ENCODE measurements at places on chromosomes 3 and 15.
A peak's percentile ranks its signal among the peaks of the same experiment; 100 is the strongest.

- DNase-seq: no peak
Observed at GRCh38 chr3:3799173-3800079, at the start of gene LRRN1. Gene LRRN1, plus strand, starts transcription at chr3:3799431. Its CDS starts 45,211 bp downstream, at chr3:3844642.

- DNase-seq: no peak
Observed at GRCh38 chr3:12527757-12528143, 17.5 kb downstream of the MKRN2OS start.

GRCh38 chr3:44890852-44891251 is 16.4 kb downstream of the TGM4 start:
- no peak for DNase-seq

- no peak for DNase-seq
Observed at GRCh38 chr3:187719628-187720336, 17.4 kb upstream of the RTP2 start.

DNA sequence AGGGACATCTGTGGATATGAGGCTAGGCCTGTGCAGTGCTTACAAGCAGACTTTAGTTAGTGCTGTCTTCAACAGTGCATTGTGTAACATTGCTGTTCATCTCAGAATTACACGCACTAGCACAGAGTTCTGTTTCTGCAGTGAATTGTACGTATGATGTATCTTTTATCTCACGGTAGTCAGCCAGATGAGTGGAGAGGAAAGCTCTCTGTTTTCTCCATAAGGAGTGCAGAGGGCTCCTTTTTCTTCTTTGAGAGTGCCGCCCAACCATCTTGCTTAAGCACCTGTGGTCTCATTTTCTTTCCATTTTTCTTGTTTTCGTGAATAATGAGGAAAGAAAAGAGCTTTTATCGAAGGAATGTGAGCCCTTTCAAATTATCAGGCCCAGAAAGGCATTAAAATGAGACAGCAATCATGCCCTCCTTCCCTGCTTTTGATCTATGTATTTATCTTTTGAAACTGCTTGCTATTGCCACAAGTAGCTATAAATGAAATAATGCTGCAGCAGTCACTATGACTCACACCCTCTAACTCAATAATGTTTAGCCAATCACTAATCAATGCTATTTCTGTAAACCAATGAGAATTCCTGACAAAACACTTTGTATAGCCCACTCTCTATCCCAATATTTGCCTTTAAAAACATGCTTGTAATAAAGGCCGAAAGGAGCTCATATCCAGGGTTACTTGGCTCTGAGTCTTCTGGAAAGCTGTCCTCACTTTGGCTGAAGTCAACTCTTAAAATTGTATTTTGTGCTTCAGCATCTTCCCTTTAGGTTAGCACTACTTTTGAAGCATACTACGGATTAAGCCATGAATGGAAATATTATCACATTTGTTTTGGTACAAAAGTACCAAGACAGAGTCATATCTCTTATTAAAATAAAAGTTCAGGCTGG is 226.0 kb upstream of the P2RY1 start:
- no peak for DNase-seq

DNA sequence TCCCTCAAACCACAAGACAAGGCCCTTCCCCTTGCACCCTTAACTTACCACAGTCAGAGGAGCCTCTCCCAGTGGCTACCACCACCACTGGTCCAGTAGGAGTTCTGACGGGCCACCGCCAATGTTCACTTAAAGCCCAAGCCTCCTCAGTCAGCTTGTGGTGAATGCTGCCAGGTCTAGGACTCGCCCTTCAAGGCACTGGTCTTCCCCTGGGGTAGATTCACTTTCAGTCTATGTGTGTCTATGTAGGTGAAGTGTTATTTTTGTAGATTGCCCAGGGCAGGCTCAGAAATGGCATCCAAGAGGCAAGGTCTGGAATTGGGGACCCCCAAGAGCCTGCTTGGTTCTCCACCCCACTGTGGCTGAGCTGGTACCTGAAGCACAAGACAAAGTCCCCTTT is 15.4 kb upstream of the CASR start:
- no peak for DNase-seq

- no peak for DNase-seq
Observed at GRCh38 chr3:57145852-57146251, 19.3 kb downstream of the IL17RD start.

DNA sequence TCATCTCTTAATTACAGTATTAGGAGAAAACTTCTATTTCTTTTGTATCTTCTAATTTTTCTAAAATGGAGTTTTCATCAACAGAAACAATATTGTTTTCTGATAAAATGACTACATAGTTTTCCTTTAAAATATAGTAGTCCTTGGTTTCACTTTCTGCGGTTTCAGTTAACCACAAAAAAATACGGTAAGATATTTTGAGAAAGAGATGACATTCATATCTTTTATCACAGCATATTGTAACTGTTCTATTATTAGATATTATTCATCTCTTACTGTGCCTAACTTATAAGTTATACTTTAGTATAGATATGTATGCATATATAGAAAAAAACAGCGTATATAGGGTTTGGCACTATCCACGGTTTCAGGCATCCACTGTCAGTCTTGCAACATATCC is 2.3 kb downstream of the B4GALT4 start:
- no peak for DNase-seq

GRCh38 chr3:113794526-113794925 is 44.1 kb upstream of the GRAMD1C start:
- DNase-seq: no peak

DNA sequence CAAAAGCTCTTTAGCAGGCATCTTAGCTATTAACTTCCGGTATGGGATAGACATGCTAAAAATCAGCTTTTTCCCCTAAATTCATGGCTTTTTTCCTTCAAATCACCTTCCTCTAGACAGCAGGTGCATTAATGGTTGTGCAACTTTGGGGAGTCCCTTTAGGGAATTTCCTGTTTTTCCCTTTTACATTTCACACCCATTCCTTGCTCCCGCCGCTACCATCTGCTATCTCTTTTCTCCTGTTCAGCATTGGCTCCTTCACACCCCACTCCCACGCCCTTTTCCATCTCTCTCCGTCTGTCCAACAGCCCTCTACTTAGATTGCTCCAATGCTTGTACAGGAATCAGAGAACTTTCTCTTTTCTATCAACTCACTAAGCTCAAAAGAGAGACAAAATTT is 43.4 kb downstream of the FEZF2 start:
- DNase-seq: no peak

DNA sequence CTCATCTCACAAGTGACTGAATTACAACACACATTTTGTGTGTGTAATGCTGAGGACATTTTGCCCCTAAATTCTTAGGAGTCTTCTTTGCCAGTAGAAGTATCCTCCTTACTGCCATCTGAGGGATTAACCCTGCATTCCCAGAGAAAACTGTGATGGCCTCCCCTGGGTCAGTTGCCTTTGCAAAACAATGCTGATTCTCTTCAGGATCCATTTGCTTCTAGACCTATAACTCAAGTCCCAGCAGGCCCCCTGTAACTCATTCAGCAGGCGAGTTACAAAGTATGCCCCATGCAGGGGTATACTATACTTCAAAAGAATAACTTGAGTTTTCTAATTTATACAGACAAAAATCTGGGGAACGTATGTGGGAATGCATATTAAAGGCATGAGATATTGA is 6.6 kb upstream of the MCF2L2 start:
- DNase-seq: no peak

DNA sequence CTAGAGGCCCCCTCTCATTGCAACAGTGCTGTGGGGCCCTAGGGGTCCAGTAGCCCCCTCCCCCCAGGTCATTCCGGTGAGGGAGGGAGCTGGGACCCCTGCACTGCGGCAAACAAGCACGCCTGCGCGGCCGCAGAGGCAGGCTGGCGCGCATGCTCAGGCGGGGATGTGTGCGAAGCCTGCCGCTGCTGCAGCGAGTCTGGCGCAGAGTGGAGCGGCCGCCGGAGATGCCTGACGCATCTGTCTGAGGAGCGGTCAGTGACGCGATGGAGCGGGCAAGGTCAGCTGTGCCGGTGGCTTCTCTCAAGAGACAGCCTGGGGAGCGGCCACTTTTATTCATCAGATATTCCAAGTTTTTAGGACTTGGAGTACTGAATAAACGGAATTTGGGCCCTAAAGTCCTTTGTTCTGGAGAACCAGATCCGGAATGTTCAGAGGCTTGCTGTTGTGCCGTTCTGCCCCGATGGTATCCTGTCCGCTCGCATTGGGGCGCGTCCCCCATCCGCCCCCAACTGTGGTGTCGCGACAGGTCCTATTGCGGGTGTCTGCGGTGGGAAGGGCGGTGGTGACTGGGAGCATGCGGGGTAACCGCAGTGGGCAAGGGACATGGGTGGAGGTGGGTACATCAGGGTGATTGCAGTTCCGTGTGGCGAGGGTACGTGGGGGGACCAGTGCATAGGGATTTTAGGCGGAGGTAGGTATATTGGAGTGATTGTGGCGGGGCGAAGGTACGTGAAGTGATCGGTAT is at the start of the genes SNRPN and SNURF:
Gene SNRPN (plus strand): TSS at position 205 of the 748 bp plus-strand sequence. CDS start 19,467 bp downstream, outside the sequence.
Gene SNURF (plus strand): TSS at position 205 of the 748 bp plus-strand sequence. CDS start 62 bp downstream, at position 267.
- DNase-seq: peak; percentile 68

DNA sequence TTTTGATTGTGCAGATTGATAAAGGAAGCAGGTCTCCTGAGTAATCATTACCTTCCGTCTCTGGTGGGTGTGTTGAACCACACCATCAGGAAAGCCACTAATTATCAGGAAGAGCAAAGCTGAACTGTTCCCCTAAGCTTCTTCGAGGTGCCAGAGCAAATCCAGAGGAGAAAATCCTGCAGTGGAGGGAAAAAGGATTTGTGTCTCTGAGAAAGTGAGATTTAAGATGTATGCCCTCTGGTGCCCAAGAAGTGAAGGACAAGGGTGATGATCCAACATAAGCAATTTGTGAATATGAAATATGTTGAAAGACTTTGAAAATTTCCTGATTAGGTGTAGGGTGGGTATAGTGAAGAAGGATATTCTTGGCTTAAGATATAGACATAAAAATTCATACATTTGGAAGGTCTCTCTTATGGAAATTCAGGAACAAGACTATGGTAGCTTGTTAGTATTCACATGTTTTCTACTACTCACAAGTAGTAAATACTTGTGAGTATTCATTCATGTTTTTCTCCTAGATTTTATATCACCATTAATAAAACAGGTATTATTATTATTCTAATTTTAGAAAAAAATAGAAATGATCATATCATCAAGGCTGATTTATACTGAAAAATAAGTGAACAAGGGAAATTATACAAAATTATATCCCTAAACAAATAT is 34.8 kb downstream of the COMMD2 start:
- peak; percentile 87 for DNase-seq

- no peak for DNase-seq
Observed at GRCh38 chr3:128309026-128309425, 155.7 kb downstream of the EEFSEC start.

DNA sequence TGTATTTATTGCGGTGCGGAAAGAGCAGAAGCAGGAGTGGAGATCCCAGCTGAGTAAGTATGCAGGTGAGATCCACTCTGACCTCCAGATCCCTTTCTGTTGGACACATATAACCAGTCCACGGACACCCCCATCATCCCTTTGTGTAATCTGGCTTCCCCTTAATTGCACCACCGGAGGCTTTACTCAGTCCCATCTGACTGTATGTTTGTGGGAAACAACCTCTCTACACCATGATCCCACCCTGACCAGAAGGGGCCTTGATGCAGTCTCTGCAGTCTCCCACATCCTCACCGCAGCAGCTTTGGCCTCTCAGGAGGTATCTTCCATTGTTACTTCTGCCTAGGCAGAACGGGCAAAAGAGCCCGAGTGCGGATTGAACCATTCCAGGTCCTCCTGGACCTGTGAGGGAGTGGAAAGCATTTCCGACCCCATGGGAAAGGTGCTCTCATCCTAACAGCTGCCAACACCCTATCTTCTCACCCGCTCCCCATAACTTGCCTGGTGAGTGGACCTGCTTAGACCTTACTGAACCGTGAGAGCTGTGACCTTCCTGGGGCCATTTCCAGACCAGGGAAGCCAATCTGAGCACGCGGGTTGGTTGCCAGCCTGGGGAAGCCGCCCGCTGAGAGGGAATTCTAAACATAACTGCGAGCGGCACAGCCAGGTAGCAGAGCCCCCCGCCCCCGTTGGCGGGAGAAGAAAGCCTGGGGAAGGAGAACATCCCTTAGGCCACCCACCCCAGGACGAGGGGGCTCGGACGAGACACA is 1.1 kb downstream of the SLCO2A1 start:
- DNase-seq: peak; percentile 23

- DNase-seq: no peak
Observed at GRCh38 chr3:134463676-134464063, 22.1 kb downstream of the ANAPC13 start.

- peak; percentile 89 for DNase-seq
Observed at GRCh38 chr3:30664884-30665283, 58.5 kb downstream of the TGFBR2 start.

- no peak for DNase-seq
Observed at GRCh38 chr15:68565726-68566125, 13.1 kb upstream of the CORO2B start.

- no peak for DNase-seq
Observed at GRCh38 chr15:60661080-60661645, 182.2 kb upstream of the ICE2 start.

GRCh38 chr3:99023590-99024192 is 122.2 kb upstream of the DCBLD2 start:
- peak; percentile 66 for DNase-seq

DNA sequence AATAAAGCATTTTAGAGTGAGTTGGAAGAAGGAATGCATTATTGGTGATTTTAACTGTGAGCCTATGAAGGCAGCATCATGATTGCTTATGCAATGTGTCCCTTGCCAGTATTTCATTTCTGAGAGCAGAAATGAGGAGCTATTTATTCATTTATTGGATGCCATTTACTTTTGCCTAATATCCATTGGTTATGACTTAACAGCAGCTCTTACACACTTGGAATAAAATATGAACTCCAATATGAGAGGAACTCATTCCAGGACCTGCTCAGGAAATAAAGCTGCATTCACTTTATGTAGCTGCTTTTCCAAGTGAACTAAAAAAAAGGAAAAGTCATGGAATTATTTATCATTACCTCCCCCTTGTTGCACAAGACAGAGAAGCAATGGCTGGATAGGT is 280.1 kb downstream of the LRTM1 start:
- DNase-seq: no peak

GRCh38 chr15:25249236-25250010 is 189.4 kb downstream of the UBE3A start:
- DNase-seq: no peak

- peak; percentile 30 for DNase-seq
Observed at GRCh38 chr3:37096975-37097374, 77.4 kb downstream of the LRRFIP2 start.

DNA sequence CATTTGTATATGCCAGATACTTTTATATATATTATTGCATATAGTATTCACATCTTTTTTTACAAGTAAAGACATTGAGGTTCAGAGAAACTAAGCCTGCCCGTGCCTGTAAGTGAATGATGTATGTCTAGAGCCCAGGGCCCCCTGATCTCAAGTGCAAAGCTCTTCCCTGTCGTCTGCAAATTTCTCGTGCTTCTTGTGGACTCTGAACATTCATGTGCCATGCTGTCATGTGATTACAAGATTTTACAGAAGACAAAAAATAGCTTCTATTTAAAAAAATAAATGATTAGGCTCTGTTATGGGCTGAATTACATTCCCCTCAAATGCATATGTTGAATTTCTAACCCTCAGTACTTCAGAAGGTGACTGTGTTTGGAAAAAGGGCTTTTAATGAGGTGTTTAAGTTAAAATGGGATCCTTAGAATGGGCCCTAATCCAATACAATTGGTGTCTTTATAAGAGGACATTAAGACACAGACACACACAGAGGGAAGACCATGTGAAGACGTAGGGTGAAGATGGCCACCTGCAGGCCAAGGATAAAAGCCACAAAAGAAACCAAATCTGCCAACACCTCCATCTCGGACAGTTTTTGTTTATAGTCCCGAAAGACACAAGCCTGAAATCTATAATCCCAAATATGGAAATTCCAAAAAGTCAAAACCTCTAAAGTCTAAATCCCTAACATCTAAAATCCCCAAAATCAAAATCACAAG is 3.9 kb upstream of the MASP1 start:
- DNase-seq: no peak

- no peak for DNase-seq
Observed at GRCh38 chr15:59866642-59867041, 137.5 kb upstream of the FOXB1 start.

Data from endothelial cell of umbilical vein (primary cell).